Activated CD8-positive, alpha-beta T cell treated with anti-CD3 and anti-CD28 coated beads for 36 hours (primary cell): ENCODE measurements at places on chromosomes 11 and 22.
A peak's percentile ranks its signal among the peaks of the same experiment; 100 is the strongest.

DNA sequence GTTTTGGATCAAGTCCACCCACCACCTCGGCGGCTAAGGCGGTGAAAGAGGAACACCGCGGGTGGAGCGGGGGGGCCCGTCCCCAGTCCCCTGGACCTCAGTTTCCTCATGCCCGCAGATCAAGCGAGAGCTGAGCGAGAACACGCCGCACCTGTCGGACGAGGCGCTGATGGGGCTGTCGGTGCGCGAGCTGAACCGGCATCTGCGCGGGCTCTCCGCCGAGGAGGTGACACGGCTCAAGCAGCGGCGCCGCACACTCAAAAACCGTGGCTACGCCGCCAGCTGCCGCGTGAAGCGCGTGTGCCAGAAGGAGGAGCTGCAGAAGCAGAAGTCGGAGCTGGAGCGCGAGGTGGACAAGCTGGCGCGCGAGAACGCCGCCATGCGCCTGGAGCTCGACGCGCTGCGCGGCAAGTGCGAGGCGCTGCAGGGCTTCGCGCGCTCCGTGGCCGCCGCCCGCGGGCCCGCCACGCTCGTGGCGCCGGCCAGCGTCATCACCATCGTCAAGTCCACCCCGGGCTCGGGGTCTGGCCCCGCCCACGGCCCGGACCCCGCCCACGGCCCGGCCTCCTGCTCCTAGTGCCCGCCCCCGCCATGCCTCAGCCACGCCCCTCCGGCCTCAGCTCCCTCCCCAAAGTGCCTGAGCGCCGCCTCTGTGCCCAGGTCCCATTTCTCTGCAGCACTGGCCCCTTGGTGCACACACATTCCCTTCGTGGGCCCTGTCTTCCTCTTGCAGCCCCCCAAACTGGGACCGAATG lies 12.7 kb downstream of the MAFF start:
- DNase-seq = peak; percentile 73

DNA sequence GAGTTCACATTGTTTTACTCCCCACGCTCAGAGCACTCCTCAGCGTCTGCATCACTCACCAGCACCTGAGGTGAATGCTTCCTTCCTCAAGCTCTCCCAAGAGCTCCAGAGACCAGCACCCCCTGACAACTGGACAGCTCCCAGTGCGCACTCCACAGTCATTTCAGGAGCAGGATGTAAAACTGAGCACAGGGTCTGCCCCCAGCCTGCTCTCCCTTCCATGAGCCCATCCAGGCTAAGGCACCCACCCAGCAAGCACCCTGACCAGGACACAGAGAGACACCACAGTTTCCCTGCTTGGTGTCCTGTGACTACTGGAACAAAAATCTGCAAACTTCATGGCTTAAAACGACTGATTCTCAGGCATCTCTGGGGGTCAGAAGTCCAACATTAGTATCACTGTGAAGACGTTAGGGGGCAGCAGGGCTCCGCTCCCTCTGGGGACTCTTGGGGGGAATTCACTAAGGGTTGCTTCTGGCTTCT lies 3.3 kb downstream of the SCGB1D2 start:
- peak; percentile 39 for DNase-seq

- DNase-seq = no peak
These were observed 43.2 kb upstream of the TP53AIP1 start for GRCh38 chr11:128985880-128986279.

DNA sequence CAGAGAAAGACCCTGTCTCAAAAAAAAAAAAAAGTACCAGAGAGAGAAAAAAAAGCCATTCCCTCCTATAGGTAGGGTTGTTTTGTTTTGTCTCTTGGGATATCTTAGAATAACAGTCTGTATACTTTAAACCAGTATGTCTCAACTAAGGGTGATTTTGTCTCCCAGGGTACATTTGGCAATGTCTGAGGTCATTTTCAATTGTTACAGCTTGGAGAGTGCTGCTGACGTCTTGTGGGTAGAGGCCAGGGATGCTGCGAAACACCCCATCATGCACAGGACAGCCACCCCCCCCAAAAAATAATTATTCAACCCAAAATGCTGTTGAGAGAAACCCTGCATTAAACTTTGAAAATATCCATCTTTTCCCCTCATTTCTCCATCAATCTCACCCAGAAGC lies 56.1 kb upstream of the CRTAM start:
- DNase-seq = no peak

GRCh38 chr11:75386942-75387630 lies 12.2 kb upstream of the RPS3 start:
- no peak for DNase-seq

GRCh38 chr22:18995327-18995711 lies 59.2 kb upstream of the PRODH start:
- no peak for DNase-seq

DNA sequence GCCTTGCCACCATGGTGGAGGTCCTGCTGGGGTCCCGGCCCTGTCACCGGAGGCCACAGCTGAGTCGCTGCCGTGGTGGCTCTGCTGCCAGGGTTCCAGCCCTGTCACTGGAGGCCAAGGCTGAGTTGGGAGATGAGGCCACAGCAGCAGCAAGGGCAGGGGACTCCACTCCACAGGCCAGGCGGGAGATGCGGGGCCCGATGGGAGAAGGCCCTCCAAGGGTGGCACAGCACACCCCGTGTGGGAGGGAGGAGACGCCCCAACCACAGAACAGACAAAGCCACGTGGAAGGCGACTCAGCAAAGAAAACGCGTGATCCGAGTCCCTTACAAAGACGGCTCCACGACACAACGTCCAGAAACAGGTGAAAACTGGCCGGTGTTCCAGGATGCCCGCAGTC lies 159.3 kb downstream of the BRD1 start:
- DNase-seq = no peak

- no peak for DNase-seq
These were observed 18.4 kb upstream of the MYOD1 start for GRCh38 chr11:17700991-17701390.
